Endothelial cell of coronary artery (primary cell): ENCODE measurements at places on chromosomes 11 and 22. TPM values are rescaled to one million over a fixed set of nuclear protein-coding genes. Genes with fewer than 3 reads are reported as not detected.

ISX gene
- total RNA-seq = not detected in 2 replicates

MS4A3 gene
- total RNA-seq = not detected in 2 replicates

HSPB2 gene
- 0.28 TPM in 1 of 2 replicates, not detected in the other for total RNA-seq

MRGPRD gene
- total RNA-seq = not detected in 2 replicates

MRGPRE gene
- total RNA-seq = not detected in 2 replicates

GAB4 gene
- under 0.01 TPM in 1 of 2 replicates, not detected in the other for total RNA-seq

C11orf16 gene
- total RNA-seq = not detected in 2 replicates

MUC5B gene
- total RNA-seq = not detected in 2 replicates

CDCA5 gene
- 4.2 and 7.7 TPM in 2 replicates for total RNA-seq

SLC15A3 gene
- 2.6 and 8.7 TPM in 2 replicates for total RNA-seq

RIMBP3B gene
- total RNA-seq = under 0.01 TPM in 1 of 2 replicates, not detected in the other

LZTR1 gene
- total RNA-seq = 43.7 and 70.3 TPM in 2 replicates

SLC17A6 gene
- not detected in 2 replicates for total RNA-seq

MRGPRX4 gene
- total RNA-seq = not detected in 2 replicates

ZP1 gene
- not detected in 2 replicates for total RNA-seq

HPS5 gene
- 32.2 and 36.2 TPM in 2 replicates for total RNA-seq

CLCF1 gene
- total RNA-seq = 2.7 and 3.3 TPM in 2 replicates

MMP7 gene
- 0.18 and 0.19 TPM in 2 replicates for total RNA-seq

MORC2 gene
- total RNA-seq = 13.1 and 18.4 TPM in 2 replicates

CBLIF gene
- total RNA-seq = not detected in 2 replicates
